ENCODE measurements at places on chromosomes 3 and 15. TPM values are rescaled to one million over a fixed set of nuclear protein-coding genes. Genes with fewer than 3 reads are reported as not detected.

B3GNT5 gene
- 5.1 TPM for polyA plus RNA-seq

DNA sequence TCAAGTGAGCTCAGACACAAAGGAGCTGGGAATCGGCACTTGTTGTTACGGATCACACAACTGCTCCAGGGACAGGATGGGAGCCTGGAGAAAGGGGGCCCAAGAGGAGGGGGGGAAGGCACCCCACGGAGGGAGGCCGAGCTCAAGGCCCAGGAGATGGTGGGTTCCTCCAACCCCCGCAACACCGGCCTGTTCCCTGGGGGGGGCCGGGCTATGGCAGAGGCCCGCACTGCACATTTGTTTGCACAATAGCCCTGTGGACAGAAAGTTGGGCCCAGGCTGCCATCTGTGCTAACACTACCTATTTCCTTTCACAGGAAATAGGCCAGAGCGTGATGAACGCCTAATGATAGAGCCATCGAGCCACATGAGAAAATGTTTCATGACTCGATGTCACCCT, 147.1 kb downstream of the NSMCE3 start:
- no peak for DNase-seq

NANOGP8 gene
- 8.5 TPM for polyA plus RNA-seq

GRCh38 chr3:184227481-184227935, 1.9 kb upstream of the VWA5B2 start:
- DNase-seq, result peak; percentile 72

DNA sequence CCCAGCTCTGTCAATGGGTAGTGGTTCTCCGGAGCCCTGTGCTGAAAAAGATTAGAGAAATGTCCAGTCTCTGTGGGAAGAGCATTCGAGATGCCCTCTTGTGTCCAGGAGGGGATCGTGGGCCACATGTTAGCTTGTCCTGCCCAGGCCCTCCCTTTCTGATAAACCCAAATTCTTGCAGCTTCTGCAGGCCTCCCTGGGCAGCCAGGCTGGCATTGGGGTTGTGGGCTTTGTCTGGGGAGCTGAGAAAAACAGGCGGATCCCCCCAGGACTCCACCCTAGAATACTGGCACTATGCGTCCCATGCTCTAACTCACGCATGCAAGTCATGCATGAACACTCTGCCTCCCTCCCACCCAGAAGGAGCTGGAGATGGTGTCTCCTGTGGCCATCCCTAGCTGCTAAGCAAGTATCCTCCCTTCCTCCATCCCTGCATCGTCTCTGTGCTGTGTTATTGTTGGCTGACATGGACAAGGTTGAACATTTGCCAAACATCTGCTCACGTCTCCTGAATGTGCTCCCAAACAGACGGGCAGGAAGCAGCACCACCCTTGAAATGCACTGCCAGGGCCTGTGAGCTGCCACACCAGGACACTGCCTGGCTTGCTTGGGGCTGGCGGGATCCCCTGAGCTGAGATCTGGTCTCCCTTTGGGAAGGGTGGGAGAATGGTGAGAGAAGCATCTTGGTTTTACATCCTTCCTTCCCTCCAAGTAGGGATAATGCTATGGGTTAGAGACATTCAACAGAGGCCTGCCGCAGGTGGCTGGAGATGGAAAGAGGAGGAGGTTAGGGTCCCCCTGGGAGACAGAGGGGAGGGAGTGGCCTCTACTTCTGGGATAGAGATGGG, 26.5 kb downstream of the CFAP161 start:
- no peak for DNase-seq

DNA sequence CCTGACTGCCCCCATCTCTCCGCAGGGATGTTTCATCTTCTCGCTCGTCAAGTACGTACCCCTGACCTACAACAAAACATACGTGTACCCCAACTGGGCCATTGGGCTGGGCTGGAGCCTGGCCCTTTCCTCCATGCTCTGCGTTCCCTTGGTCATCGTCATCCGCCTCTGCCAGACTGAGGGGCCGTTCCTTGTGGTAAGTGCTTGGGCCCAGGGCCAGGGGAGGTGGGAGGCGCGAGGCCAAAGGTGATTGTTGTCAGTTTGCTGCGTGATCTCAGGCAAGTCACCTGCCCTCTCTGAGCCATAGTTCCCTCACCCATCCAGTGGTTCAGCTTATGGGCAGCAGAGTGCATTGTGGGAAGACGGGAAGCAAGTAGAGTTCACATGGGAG, 58.5 kb downstream of the GRIP2 start:
- DNase-seq, result no peak

PDIA5 gene
- 23.2 TPM for polyA plus RNA-seq

KIF23 gene
- polyA plus RNA-seq, result 36.7 TPM

- no peak for DNase-seq
Observed at GRCh38 chr3:131454501-131454900, 48.3 kb downstream of the MRPL3 start.

GRCh38 chr15:71634820-71635560, 175.4 kb upstream of the NR2E3 start:
- no peak for DNase-seq

PEX5L gene
- 4.6 TPM for polyA plus RNA-seq

OCA2 gene
- polyA plus RNA-seq, result 0.40 TPM

DNA sequence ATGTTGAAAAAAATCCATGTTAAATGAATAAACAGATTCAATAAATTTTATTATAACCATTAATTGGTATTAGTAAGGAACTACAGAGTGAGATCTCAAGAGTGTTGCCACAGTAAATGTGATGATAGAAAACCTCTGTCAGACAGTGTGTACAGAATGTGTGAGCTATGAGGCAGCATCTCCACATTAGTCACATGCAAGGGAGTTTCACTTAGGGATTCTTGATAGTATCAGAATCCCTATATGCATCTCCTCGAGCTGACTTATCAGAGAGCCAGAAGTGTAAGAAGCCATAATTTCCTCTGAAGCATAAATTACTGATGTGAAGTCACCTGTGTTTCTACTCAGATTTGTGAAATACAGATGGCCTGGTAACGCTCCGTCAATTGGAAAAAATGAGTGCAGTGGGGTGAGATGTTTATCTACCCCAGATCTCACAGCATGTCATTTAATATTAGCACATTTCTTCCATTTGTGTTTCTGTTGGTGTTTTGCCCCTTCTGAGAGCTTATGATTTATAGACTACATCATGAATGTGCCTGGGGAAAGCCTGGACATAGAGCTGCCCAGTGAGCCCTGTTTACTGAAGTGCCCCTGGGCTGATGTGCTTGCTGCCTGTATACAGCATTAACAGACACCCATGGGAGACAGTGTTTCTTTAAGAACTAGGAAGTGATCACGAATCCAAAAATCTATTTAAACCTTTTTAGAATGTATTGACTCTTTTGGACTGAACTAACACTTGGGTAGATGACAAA, 262.4 kb downstream of the CPNE4 start:
- no peak for DNase-seq

DNA sequence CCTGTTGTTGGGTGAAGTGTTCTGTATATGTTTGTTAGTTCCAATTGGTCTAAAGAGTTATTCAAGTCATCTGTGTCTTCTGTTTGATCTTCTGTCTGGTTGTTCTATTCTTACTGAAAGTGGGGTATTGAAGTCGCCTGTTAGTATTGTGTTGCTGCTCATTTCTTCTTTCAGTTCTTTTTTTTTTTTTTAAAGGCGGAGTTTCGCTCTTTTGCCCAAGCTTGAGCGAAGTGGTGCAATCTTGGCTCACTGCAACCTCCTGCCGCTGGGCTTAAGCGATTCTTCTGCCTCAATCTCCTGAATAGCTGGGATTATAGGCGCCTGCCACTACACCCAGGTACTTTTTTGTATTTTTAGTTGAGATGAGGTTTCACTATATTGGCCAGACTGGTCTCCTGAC, 23.5 kb downstream of the PFN2 start:
- DNase-seq, result no peak

CYP8B1 gene
- polyA plus RNA-seq, result not detected

DNA sequence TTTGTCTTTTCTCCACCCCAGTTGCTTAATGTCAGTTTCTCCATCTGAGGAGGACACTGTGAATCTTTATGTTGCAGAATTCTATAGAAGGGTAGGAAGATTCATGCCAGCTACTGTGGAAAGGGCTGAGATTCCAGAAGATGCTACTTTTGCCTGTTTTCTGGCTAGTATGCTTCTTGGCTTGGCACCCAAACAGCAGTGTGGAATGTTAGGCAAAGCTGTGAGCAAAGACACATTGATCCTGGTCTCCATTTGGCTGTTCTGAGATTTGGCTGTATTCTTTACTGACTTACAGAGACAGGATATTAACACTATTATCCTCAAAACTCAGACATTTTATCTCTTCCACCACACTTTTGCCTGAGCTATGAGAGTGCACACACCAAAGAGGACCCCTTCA, 39.3 kb downstream of the PDHB start:
- DNase-seq, result no peak

SAMD7 gene
- not detected for polyA plus RNA-seq

ZKSCAN7 gene
- polyA plus RNA-seq, result 4.7 TPM

HTR3E gene
- polyA plus RNA-seq, result not detected

GALNT15 gene
- not detected for polyA plus RNA-seq

CHL1 gene
- 2.6 TPM for polyA plus RNA-seq

DNA sequence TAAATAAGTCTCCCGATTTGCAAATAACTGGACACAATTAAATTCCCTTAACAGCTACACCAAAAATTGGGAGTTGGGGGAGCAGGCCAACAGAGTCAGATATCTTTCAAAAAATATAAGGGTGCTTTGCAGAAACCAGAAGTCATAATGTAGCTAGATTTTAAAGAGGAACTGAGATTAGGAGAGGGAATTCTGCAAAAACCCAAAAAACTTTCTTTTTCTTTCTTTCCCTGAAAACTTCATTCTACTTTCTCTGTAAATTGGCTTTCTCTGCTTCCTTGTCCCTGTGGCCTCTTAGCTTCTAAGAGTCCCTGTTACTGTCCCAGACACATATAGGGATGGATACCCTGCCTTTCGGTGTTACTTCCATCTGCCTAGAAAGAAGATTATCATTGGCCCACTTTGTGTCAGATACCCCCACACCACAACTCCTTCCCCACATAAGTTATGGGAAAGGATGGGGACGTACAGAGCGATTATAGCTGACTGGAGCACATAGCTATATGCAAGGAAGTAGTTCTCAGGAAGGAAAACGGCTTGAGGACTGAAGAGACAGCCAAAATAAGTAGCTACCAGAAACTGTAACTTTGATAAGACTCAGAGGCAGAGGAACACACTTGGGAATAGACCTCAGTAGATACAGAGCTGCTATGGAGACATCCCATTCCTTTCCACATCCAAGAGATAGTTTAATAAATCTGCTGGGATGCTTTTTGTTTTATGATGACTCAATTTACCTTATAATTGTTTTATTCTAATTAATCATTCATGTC, 129.1 kb upstream of the TGFBR2 start:
- DNase-seq, result no peak

GRCh38 chr15:32817577-32817976, 99.8 kb downstream of the GREM1 start:
- no peak for DNase-seq

FGF7 gene
- not detected for polyA plus RNA-seq

U2SURP gene
- 372 TPM for polyA plus RNA-seq

CACNA2D2 gene
- 4.7 TPM for polyA plus RNA-seq

KLHDC8B gene
- polyA plus RNA-seq, result 4.7 TPM

UNC13C gene
- 0.16 TPM for polyA plus RNA-seq

GRCh38 chr3:133506215-133506901, 67.1 kb upstream of the CDV3 start:
- no peak for DNase-seq

DNA sequence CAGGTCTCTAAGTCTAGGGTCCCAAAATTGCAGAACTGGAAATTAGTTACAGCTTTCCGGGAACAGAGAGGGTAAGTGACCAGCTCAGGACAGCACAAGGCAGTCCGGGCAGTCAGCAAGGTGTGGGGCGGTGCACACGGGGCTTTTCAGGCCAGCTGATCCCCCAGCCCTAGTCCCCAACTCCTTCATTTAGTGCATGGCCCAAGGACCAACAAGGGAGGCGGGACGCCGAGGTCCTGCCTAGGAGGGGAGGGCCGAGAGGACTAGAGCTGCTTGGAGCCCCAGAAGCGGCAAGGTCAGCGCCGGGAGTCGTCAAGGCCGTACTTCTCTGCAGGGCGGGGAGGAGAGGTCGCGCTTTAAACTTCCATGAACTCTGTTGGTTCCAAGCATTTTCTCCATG, 2.0 kb upstream of the PDE8A start:
- peak; percentile 74 for DNase-seq

DNA sequence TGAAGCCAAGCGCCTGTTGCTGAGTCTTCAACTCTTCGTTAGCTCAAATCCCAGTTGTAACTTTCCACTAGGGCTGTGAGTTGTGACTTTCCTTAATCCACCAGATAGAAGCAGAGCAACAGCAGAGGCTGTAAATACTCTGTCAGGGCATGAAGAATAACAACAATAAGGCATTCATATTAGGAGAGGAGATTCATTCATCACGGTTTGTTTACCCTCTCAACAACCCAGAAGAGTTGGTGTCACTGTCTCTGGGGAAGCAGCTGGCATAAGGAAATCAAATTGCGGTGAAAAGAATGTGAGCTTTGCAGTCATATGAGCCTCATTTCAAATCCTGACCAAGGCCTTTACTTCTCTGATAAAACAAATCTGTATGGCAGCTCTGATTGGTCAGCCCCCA, 184.8 kb downstream of the SHQ1 start:
- no peak for DNase-seq

NUDT16 gene
- polyA plus RNA-seq, result 10.0 TPM

- no peak for DNase-seq
Observed at GRCh38 chr3:60917141-60917540, 334.1 kb downstream of the FHIT start.

DNA sequence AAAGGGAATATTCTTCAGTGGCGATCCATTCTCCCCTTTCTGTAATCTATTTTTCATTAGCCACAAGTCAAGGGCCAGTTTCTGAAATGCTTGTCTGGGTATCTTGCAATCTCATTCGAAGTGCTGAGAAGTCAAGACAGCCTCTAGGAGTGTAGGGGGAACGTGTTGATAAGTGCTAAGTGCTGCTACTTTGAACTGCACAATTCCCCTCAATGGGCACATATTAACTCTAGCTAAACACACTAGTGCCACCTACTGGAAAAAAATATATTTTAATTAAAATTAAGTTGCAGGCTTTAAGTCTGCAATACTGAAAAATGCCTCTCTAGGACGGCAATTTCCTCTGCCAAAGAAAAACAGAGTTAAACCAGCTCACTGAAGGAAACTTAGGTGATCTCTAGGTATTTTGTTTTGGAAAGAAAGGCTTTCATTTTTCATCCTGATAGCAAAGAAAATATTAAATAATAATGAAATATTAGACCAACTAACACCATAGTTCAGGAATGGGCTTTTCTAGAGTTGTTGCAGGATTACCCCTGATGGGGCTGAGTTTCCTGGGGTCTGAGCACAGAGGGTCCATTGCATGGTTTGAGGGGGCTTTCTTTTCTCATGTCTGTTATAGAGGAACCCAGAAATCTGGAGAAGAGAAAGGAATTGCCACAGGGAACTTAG, 181.9 kb upstream of the KBTBD8 start:
- peak; percentile 82 for DNase-seq

CDHR4 gene
- polyA plus RNA-seq, result 0.26 TPM

MUC13 gene
- polyA plus RNA-seq, result not detected

GRCh38 chr3:43854283-43854682, 163.5 kb downstream of the ABHD5 start:
- no peak for DNase-seq

DNA sequence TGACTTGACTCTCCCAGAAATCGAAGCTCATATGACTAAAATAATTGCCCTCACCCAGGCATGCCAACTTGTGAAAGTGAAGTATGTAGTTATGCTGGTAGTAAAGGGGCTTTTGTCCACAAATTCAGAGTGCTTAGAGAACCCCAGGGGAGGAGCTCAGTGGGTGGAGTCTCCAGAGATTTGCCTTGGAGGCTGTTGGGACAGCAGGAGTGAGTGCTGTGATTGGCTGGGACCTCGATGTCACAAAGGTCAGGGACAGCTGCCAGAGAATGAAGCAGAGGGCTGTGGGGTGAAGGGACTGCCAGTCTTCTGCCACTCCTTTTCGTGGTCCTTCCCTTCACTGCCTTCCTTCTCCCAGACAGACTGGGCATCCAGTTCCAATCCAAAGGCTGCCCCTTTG, 49.8 kb downstream of the ZNF445 start:
- DNase-seq, result peak; percentile 29
